Fibroblast of villous mesenchyme (primary cell): ENCODE measurements at places on chromosomes 4 and X. TPM values are rescaled to one million over a fixed set of nuclear protein-coding genes. Genes with fewer than 3 reads are reported as not detected.

- DNase-seq, result peak; percentile 17
Measured at GRCh38 chrX:42131856-42132255, 208.5 kb upstream of the CASK start.

DNA sequence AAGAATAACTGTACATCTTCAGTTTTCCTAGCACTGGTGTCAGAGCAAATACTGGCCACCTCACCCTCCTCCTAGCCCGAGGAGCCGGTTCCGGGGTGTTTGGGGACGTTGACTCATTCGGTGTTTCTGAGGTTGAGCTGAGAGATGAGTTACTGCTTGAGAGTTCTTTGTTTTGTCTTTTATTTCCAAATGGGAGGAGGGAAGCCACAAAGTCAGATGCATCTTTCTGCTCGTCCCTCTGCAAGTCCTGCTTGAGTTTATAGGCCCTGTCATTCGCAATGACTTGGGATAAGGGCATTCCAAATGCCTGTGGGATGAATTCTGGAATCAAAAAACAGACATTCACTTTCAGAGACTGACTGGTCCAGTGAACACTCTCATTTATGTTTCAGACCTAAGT lies 77.5 kb downstream of the HCCS start:
- peak; percentile 42 for DNase-seq

GRCh38 chr4:110504084-110504435 lies 28.1 kb downstream of the ENPEP start:
- DNase-seq, result no peak

DNA sequence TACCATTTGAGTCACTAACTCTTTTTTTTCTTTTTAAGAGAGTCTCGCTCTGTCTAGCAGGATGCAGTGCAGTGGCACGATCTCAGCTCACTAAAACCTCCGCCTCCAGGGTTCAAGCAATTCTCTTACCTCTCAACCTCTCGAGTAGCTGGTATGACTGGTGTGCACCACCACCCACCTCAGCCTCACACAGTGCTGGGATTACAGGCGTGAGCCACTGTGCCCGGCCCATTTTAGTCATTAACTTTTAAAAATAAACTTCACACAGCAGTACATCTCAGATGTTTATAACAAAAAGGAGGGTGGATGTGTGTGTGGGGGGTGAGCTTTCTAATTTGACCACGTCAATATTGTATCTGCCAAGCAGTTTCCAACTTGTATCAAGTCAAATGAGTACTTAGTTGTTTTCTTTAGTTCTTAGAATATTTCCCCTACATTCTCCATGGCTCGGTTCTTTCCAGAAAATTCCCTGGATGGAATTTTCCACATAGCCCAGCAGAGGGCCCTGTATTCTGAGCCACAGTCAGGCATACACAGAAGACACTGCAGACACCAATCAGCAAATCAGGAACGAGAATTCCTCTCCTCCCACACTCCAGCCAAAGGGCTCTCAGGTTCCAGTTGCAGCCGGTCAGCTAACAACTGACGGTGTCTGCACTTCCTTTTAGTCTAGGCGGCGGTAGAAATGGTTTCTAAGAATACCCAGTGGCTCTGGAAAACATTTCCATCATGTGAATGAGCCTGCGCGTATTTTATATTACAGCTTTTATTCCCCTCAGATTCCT lies 20.1 kb upstream of the ARAF start:
- DNase-seq, result peak; percentile 93

GRCh38 chr4:168666531-168666930 lies 169.7 kb downstream of the PALLD start:
- peak; percentile 88 for DNase-seq

DNA sequence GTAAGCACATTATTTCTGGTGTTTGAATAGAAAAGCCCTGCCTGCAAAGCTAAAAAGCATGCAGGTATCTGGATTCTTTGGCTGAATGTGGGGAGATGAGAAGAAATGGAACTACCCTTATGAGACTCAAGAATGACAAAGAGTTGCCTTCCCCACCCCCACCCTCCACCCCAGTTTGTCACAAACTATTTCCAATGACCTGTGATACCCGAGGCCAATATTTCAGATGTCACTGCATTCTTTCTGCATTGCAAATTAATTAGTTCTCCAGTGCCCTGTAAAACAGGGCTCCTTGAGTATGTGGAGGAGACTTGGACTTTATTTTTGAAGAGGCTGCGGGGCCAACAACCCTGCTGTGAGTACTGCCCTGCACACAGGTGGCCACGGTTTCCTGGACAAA lies 116.4 kb downstream of the ZNF827 start:
- no peak for DNase-seq

DNA sequence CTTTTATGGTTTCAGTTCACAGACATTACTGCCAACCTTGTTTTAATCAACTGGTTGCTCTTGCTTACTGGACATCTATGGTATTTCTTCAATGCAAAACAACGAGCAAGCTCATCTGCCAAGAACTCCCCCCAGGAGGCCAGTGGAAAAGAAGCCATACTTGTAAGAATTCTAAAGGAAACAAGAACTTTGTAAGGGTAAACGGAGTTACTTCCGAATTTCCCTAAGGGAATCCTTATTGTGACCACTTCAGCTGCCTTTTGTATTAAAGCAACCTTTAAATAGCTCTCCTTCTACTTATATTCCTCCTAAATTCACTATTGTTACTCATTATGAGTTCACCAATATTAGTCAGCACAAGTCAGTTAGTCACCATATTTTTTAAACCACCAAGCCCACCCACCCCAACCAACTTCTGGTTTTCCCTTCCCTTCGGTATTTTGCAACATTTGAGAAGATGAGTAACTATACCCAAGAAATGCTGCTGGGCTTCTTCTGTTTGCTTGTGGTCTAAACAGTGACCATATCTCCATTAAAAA lies 602.8 kb upstream of the DIPK2B start:
- DNase-seq, result peak; percentile 87

GRCh38 chr4:156766846-156767245 lies 204.8 kb downstream of the PDGFC start:
- no peak for DNase-seq

DNA sequence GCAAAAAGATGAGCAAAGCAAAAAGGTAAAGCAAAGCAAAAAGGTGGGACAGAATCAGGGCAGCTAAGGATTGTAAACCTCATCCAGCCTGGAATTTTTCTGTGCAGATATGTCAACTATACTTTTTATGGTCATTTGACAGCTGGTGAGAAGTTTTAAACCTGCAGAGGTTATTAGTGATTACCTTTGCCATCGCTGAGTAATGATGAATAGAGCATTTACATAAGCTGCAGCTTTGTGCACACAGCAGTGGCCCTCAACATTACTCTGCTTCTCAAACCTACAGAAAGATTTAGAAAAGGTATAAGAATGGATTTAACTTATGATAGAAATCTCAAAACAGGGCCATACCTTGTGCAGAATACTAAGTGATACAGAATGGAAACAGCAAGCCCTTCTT lies 54.5 kb upstream of the C4orf54 start:
- DNase-seq, result no peak

- DNase-seq, result no peak
Measured at GRCh38 chr4:683247-683897, 5.6 kb downstream of the SLC49A3 start.

- DNase-seq, result no peak
Measured at GRCh38 chr4:71784569-71785197, 804 bp upstream of the GC start.

GABRG1 gene
- not detected in 2 replicates for total RNA-seq

PLK4 gene
- total RNA-seq, result 5.8 and 11.7 TPM in 2 replicates

LUZP4 gene
- not detected in 2 replicates for total RNA-seq

SSX2B gene
- 0.32 TPM in 1 of 2 replicates, not detected in the other for total RNA-seq
